ENCODE measurements at places on chromosomes 5 and 9. TPM values are rescaled to one million over a fixed set of nuclear protein-coding genes. Genes with fewer than 3 reads are reported as not detected.

HRH2 gene
- total RNA-seq: 5.5 TPM

FREM1 gene
- 0.85 TPM for total RNA-seq

ADAMTS19 gene
- 26.3 TPM for total RNA-seq

INPP5E gene
- total RNA-seq: 12.4 TPM

IFNB1 gene
- total RNA-seq: not detected

DMAC1 gene
- total RNA-seq: 29.8 TPM

NPR3 gene
- 0.04 TPM for total RNA-seq

KCNT1 gene
- 0.10 TPM for total RNA-seq

FGF1 gene
- total RNA-seq: 2.9 TPM
